ENCODE measurements at places on chromosomes 3 and 15.
A peak's percentile ranks its signal among the peaks of the same experiment; 100 is the strongest.

DNA sequence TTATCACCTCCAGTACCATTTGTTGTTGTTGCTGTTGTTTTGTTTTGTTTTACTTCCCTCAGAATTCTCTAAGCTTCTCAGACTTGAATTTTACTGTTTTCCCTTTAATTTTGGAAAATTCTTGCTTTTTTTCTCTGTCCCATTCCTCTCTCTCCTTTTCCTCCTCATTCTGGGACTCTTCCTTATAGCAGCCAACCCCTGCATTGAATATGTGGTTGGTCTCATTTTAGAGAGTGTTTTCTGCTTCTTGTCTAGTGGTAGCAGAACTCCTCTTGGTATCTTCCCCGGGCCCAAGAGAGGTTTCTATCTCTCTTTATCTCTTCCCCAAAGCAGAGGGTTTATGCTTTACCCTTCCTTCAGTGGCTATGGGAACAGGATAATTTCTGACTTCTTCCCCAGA, 113.6 kb downstream of the SPATA16 start:
- DNase-seq = no peak

- no peak for DNase-seq
Measured at GRCh38 chr3:127193775-127194174, 844 bp downstream of the PRR23E start.

DNA sequence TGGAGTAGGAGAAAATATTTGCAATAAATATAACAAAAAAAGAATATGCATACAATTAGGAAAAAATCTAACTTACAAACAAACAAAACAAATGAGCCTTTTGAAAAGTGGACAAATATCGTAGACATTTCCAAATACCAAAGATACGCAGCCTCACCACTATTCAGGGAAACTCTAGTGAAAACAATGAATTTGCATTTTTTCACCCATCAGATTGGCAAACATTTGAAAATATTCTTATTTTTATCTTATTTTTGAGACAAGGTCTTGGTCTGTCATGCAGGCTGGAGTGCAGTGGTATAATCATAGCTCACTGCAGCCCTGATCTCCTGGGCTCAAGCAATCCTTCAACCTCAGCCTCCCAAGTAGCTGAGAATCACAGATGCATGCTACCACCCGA, 15.5 kb downstream of the AP3S2 start:
- DNase-seq = no peak

DNA sequence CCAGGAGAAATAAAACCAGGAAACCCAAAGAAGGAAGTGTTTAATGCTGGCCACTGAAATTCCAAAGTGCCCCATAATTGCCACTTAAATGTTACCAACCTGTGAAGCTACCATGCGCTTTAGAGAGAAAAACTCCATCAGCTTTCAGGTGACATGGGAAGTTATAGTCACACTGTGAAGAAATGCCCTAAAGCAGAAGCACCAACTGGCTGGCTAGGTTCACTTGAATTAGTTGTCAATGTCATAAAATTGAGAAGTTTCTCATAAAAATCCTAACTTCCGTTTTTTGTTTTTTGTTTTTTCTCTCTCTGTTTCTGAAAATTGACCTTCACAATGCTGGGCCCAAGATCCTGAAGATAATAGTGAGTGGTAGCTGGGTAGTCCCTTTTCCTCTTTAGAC, 167.9 kb upstream of the CTNNB1 start:
- no peak for DNase-seq

GRCh38 chr3:171088964-171089754, 62.6 kb upstream of the SLC2A2 start:
- DNase-seq = no peak

GRCh38 chr3:123021996-123022510, 5.5 kb downstream of the SEMA5B start:
- no peak for DNase-seq

DNA sequence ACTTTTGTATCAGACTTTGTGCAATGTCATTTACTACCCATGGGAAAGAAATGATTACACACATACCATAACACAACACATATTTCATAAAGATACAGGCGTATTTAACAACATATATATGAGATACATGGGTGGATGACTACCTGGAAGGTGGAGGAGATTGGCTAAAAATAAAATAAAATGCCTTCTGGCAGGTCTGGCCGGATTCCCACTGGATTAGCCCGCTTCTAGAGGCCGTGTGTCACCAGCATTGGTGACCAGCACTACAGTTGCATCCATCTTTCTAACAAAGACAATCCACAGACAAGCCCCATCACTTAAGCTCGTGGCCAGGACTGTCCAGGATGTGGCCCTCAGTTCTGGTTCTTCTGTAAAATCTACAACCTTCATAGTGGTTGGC, 21.0 kb upstream of the SEC22A start:
- DNase-seq = no peak

DNA sequence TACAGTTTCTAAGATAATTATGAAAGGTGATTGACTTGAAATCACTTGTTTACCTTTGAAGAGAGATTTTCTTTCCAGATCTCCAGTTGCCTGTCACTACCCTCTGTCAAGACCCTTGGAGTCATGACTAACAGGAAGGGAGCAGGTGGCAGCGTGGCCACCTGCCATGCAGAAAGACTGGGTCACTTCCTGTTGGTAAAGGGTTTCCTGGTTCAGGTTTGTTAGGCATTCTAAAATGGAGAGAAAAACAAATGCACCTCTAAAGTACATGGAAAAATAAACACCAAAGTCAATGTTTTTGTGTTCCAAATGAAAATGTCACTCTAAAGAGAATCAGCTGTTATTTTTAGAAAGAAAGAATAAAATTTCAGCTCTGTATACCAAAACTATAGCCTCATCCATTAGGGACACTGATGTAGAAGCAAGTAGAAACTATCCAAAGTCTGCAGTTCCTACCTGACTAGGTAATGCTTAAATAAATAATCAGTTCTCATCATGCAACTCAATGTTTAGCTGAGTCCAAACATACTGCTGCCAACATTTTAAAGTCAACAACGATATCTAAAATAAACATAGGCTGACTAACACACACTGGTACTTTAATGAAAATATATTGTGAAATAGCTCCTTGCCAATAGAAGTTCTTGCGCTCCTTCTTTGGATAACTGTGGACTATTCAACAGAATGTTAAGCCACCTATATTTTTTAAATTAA, 23.9 kb upstream of the TM4SF1 start:
- no peak for DNase-seq

GRCh38 chr3:93934366-93935046, 39.2 kb downstream of the PROS1 start:
- no peak for DNase-seq

- DNase-seq = no peak
Measured at GRCh38 chr15:42069025-42069424, 25.3 kb downstream of the PLA2G4D start.

- no peak for DNase-seq
Measured at GRCh38 chr3:98754483-98754882, 8.7 kb upstream of the ST3GAL6 start.

DNA sequence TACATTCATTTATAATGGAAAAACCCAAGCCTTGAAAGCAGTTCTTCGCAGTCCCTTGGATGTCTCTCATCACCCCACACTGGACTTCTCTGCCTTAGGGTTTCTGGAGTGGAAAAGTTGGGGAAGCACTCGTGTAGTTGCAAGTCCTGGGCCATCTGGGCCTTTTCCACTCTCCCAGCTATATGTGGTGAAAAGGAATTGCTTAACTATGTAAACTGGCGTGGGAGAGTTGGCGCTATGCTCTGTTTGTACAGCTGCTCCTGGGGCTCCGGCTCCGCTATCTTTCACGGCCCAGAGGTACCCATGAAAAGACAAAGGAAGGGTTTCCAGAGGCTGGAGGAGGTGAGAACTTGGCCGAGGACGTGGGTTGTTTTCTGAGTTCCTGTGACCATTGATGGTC, 81.1 kb upstream of the MYZAP start:
- DNase-seq = no peak

DNA sequence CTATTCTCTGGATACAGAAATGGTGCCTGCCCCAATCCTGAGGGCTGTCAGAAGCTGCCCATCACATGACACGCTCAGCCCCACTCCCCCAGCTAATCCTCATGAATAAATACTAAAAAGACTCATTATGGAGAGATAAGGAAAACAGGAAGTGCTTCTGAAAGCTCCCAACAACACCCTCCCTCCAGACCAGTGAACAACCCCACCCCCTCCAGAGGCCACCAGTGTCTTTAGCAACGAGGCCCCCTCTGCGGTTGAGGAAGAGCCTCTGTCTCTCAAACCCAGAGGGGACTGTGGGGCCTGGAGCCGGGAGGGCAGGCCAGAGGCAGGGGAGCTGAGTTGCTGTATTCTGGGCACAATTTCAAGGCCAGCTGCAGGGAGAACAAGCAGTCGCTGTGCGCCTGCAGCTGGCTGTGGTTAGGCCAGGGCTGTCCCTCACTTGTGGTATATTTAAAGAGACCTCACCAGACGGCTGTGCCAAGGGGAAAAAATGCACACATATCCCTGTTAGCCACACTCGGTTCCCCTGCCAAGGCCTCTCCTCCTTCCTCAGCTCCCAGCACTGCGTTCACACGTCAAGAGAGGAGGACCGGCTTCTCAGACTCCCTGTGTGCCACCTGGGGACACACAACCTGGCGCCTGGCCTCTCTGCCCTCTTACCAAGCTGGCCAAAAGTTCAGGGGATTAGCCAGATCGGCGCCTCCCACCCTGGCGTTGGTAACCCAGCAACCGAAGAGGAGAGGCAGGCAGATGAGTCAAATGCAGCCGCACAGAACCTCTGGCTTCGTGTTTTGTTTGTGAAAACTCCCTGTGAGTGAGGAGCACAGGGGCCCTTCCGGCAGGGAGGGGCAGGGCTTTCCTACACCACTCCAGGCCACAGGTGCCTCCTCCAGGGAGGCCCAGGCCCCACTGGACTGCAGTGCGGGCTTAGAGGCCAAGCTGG, 101.2 kb upstream of the ETV5 start:
- peak; percentile 70 for DNase-seq

- DNase-seq = no peak
Measured at GRCh38 chr15:74417225-74417624, 16.5 kb downstream of the SEMA7A start.

DNA sequence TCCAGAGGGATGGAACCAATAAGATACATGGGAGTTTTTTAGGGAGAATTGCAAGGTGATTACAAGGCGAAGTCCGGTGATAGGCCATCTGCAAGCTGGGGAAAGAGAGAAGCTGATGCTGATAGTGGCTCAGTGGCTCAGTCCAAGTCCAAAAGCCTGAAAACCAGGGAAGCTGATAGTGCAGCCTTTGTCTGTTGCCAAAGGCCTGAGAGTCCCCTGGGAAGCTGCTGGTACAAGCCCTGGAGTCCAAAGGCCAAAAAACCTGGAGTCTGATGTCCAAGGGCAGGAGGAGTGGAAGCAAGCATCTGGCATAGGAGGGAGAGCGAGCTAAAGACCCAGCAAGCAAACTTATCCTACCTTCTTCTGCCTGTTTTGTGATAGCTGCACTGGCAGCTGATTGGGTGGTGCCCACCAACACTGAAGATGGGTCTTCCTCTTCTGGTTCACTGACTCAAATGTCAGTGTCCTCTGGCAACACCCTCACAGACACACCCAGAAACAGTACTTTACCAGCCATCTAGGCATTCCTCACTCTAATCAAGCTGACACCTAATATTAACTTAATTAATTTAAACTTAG, 16.7 kb downstream of the TFG start:
- DNase-seq = no peak

GRCh38 chr3:52827441-52827840, 3.0 kb downstream of the ITIH4 start:
- no peak for DNase-seq

- no peak for DNase-seq
Measured at GRCh38 chr3:114669614-114670013, 375.8 kb downstream of the TIGIT start.

- DNase-seq = no peak
Measured at GRCh38 chr3:72298201-72299152, 513.5 kb upstream of the PROK2 start.

GRCh38 chr3:5197470-5198312, 10.2 kb downstream of the EDEM1 start:
- no peak for DNase-seq

DNA sequence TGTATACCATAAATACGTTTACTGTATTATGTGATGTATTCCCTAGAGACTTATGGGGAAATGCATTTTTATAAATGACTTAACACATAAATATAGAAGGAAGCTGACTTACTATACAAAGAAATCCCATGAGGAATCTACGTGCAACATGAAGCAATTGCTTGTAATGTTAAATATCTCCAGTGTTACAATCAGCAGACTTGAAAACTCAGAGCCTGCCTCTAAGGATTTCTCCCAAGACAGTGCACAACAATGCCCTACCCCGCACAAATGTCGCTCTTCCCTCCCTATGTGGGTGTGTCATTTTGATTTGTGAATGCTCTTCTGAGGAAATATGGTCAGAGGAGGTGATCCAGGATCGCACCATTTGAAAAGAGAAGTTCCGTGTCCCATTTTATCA, 629.0 kb downstream of the NR2F2 start:
- no peak for DNase-seq
